HT-29 (cell line): ENCODE measurements at places on chromosomes 7 and 10.

- no peak for DNase-seq
Measured at GRCh38 chr10:23693925-23694324, 255.1 kb downstream of the OTUD1 start.

GRCh38 chr7:41298409-41298808, 404.5 kb downstream of the INHBA start:
- DNase-seq, result peak; percentile 16

- DNase-seq, result no peak
Measured at GRCh38 chr10:118957966-118958365, 71.5 kb upstream of the NANOS1 start.

GRCh38 chr7:87151729-87152111, 533 bp upstream of the DMTF1 start:
- DNase-seq, result no peak

DNA sequence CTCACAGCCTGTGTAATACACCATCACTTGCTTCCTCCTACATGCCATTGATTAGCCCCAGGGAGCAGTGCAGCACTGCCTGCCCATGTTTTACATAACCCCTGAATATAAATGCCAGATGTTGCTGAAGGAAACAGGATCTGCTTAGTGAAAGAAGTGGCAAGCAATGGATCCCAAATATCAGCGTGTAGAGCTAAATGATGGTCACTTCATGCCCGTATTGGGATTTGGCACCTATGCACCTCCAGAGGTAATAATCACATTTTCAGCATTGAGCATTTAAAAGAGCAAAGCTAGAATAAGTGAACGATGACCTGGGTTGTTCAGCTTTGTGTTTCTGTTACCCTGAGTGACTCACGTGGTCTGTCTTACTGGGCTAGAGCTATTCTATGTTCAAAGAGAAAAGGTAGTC, at the start of gene AKR1C4:
TSS of gene AKR1C4 (plus strand) at position 136 of the 412 bp plus-strand sequence. CDS start at position 167, 31 bp downstream.
- DNase-seq, result peak; percentile 50
